OCI-LY7 (cell line): ENCODE measurements at places on chromosomes 16 and 17. TPM values are rescaled to one million over a fixed set of nuclear protein-coding genes. Genes with fewer than 3 reads are reported as not detected.

DNA sequence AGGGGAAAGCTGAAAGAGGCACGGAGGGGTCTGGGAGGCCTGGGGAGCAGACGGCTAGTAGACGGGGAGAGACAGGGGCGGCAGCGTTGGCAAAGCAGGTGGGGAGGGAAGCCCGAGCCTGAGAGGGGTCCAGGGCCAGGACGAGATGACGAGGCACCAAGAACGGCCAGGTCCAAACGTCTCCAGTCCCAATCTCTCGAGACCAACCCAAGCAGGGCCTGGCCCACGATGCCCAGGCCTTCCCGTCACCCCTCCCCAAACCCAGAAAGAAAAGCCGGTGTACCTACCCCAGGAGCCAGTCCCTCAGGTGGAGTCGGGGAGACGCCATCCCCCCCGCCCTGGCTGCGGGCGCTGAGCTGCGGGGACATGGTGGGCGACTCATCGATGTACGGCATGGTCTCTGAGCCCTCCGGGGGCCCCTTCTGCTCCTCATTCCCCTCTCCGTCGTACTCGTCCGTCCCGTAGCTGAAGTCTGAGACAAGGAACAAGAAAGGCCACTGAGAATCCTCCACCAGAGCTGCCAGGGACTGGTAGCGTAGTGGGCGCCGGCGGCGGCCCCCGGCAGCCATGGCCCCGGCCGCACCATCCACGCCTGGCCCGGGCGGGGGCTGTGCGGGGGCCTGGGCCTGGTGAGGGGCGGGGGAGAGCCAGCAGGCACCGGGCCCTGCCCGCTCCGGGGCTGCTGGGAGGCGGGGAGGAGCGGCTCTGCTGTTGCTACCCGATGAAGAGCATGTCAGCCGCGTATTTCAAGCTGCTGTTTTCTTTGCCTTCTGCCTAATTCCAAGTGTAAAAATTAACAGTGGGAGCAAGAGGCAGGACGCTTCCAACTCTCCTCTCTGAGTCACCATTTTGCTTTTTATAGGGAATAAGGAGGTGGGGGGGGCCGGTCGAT lies 54.6 kb downstream of the ABR start:
- DNase-seq = no peak

- no peak for DNase-seq
These were observed 78.5 kb upstream of the ELAC2 start for GRCh38 chr17:13096291-13096690.

GRCh38 chr17:67993998-67994361 lies 2.3 kb downstream of the C17orf58 start:
- DNase-seq = peak; percentile 56

The SOST gene
- not detected in 2 replicates for total RNA-seq

The APOBR gene
- 2.5 and 3.4 TPM in 2 replicates for total RNA-seq

- DNase-seq = no peak
These were observed 44.0 kb downstream of the MYH3 start for GRCh38 chr17:10612957-10613744.

The CTRB2 gene
- not detected in 2 replicates for total RNA-seq

GRCh38 chr16:22161999-22162655 lies at the start of gene SDR42E2:
TSS of gene SDR42E2 (plus strand) at chr16:22162506. CDS start at chr16:22165583, 3,077 bp downstream.
- no peak for DNase-seq

- DNase-seq = no peak
These were observed 4.4 kb upstream of the SOX8 start for GRCh38 chr16:977081-977701.

GRCh38 chr16:77738706-77739558 lies 16.6 kb downstream of the NUDT7 start:
- DNase-seq = no peak

DNA sequence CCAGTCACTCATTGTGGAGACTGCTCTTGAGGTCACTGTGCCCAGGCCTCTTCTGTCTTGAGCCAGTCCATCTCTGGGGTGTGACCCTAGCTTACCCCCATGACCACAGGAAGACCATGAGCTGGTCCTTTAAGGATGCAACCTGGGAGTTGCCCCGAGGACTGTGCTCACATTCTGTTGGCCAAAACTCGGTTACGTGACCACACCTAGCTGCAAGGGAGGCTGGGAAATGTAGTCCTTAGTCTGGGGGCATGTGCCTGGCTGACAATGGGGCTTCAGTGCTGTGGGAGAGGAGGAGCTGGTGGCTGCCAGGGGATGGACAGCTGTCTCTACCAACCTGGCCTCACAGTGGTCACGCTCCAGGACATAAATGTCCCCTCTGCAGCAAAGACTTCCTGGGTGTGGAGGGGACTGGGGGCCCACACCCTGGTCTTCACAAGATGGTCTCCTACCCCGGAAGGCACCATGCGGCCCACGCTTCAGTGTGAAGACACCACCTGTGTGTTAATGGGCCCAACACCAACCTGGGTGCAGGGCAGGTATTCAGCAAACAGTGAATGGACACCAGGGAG lies 55.4 kb downstream of the JPH3 start:
- DNase-seq = peak; percentile 69

DNA sequence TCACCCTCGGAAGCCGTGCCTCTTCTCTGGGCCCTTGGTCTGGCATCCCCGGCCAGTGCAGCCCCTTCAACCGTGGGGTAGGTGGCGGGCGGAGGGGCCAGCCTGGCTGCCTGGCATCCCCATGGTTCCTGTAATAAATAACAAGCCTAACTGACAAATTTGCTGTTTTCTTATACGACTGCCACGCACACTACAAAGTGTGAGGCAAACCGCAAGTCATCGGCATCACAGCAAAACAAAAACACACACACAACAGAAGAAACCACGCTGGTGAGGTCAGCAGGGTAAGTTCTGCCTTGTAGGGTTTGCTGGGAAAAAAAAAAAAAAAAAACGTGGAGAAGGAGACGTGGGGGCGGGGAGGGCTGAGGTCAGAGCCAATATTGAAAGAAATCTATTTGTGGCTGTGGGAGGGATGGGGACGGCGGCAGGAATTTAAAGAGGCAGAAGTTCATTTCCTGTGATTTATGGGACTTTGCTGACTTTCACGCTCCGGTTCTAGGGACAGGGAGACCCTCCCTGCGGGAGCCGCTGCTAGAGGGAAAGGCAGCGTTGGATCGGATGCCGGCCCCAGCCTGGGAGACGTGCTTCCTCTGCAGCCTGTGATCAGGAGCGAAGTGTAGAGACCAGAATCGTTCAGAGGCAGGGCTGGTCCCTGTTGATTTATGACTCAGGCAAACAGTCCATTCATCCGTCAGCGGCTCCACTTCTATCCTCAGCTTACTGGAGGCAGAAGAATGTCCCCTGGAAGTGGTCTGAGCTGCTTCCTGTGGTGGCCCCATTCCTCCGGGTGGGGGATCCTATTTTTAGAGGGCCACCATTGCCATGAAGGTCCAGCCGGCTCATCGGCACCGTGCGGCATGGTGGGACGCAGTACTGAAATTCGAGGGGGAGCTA lies 162.8 kb downstream of the FOXL1 start:
- DNase-seq = no peak

DNA sequence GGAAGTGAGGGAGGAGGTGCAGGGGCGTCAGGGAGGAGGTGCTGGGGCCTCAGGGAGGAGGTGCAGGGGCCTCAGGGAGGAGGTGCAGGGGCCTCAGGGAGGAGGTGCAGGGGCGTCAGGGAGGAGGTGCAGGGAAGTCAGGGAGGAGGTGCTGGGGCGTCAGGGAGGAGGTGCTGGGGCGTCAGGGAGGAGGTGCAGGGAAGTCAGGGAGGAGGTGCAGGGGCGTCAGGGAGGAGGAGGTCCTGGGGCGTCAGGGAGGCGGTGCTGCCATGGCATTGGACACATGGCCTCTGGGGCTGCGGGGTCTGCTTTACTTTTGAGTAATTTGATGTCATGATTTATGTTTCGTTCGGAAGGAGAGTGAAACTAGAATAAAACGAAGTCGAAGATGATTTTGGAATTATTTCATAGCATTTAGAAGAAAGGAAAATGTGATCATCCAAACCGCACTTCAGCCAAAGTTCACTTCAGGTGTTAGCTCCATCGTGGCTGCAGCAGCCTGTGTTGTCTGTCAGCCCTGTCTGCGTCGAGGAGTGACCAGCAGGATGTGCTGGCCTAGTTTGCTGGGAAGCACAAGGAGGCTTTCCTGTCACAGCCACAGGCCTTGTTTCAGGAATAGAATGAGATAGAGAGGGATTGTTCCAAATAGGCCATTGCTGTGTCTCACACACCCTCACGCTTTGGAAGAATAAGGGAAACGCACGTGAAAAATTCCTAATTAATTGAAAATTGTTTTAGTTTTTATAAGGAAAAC lies 42.8 kb downstream of the RAB11FIP3 start:
- no peak for DNase-seq

DNA sequence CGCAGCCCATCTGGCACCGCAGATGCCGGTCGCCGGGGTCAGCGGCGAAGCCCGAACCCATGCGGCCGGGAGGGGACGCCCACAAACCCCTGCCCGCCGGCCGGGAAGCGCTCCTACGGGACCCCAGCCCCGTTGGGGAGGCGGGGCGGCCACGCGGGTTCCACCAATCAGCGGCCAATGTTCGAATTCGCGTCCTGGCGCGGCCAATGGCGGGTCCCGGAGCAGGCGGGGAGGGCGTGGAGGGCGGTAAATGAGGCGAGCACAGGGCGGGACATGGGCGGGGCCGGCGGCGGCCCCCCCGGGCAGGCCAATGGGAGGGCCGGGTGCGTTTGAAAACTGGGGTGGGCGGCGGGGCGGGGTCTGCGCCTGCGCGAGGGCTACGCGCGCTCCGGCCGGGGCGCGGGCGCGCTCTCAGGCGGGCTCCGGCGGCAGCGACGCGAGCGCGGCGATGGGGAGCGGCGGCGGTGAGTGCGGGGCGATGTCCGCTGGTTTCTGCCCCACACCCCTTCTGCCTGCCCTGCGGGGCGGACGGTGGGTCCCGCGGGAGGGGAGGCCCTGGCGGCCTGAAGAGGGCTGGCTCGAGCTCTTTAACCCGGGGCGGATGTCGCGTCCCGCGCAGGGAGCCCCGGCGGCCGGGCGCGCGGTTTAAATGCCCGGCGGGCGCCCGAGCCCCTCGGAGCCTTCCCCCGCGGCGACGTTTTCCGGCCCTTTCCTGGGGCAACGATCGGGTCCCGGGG lies at the start of gene CCNF:
TSS of gene CCNF (plus strand) at position 414 of the 737 bp plus-strand sequence. CDS start at position 449, 35 bp downstream.
- DNase-seq = peak; percentile 97

DNA sequence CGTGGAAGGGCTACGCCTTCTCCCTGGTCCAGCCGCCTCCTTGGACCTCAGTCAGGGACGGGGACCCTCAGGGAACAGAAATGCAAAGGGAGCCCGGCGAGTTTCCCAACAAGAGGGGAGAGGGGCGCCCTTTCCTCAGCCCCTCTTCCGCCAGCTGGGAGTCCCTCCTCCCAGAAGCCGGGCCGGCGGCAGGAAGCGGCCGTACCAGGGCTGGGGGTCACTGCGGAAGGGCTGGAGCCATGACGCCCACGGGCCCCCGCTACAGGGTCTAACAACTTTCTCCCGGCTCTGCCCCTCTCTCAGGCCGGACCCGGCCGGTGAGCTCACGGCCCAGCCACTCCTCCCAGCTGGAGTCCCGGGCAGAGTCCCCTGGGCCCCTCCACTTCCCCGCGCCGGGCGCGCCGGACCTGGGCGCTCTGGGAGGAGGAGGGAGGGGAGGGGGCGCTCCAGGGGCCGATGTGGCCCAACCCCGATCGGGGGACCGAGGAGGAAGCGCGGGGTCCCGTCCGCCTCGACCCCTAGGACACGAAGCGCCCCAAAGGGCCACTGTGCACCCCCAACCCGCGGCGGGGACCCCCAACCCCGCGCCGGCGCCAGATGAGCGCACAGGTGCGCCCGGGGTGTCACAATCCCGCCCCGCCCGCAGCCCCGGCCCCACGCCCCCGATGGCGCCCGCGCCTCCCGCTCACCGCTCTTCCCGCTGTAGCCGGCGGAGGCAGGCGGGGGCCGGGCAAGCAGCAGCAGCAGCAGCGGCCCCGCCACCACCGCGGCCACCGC lies 578 bp downstream of the PGAP6 start:
- DNase-seq = no peak

- DNase-seq = no peak
These were observed 20.1 kb downstream of the UNC119 start for GRCh38 chr17:28532050-28532960.

DNA sequence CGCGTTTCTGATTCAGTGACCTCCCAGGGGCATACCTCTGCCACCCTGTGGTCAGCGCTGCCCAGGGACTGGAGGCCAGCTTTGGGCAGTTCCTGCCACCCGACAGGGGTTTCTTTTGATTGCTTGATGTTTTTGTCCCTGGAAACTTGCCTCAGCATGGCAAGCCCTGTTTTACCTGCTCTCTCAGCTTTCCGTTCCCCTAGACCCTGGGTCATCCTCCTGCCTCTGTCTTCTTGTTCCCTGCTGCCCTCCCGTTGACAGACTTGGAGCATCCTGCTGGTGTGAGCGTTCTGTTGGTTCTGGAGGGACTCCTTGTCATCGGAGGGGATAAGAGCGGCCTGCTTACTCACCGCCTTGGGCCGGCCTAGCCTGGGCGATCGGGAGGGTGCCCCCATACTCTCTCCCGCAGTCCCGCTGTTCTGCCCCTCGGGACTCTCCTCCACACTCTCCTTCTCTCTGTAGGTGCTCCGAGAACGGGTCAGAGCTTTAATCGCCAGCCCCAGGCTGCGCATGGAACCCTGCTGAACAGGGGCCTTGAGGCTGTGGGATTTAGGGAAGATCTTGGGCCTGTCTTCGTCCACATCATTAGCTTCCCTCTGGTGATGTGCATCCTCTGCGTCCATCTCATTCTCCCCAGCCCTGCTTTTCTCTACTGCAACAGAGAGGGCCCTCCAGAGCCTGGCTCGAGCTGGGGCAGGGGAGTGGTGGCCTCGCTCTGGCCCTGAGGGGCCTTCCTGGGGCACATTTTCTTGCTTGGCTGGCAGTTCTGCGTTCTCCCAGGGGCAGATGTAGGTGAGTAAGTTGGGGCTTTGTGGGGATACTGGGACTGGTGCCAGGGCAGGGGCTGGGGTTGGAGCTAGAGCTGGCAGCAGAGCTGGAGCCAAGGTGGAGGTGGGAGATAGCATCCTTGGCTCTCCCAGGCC lies 13.7 kb downstream of the GPR179 start:
- no peak for DNase-seq

- no peak for DNase-seq
These were observed 13.9 kb upstream of the HELZ start for GRCh38 chr17:67258821-67259468.

- DNase-seq = no peak
These were observed 7.3 kb downstream of the CACNA1H start for GRCh38 chr16:1159973-1160772.

The CD300H gene
- total RNA-seq = not detected in 2 replicates

GRCh38 chr16:86016201-86016965 lies 117.4 kb downstream of the IRF8 start:
- DNase-seq = peak; percentile 75

DNA sequence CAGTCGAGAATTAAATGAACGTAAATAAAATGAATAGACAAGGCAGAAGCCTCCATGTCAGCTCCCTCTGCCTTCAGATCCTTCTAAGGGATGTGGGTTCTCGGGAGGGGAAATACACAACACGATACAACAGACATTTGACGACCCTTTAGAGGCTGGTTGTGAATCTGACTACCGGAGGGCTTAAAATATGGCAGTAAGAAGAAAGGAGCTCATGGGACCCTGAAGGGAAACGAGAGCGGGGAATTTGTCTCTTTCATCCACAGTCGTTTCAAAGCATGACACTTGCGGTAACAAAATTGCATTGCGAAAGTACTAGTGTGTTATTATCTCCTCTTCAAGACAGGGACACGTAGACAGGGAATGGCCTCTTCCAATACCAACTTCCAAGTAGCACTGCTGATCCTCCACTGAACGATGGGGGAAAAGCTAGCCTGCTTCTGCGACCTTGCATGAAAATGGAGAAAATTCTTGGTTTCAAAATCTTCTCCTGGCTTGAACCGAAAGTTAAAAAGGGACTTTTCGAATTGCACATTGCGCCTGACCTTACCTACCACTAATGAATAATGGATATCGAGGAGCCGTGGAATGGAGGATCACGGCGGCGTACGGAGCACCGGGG lies 1.2 kb upstream of the TNRC6C start:
- peak; percentile 30 for DNase-seq
